ENCODE measurements at places on chromosomes 6 and 20. TPM values are rescaled to one million over a fixed set of nuclear protein-coding genes. Genes with fewer than 3 reads are reported as not detected.

Gene CSE1L
- 34.6 TPM for total RNA-seq

Gene COL12A1
- 75.7 TPM for total RNA-seq

Gene C6orf89
- total RNA-seq, result 44.8 TPM

Gene VSTM2L
- 8.0 TPM for total RNA-seq

Gene AKAP12
- 27.9 TPM for total RNA-seq

Gene GSTA3
- total RNA-seq, result 5.8 TPM

Gene OR12D3
- not detected for total RNA-seq

Gene SMOC2
- 5.3 TPM for total RNA-seq

- DNase-seq, result no peak
These were observed 180.6 kb upstream of the STXBP5 start for GRCh38 chr6:147023581-147023980.

GRCh38 chr6:27514906-27515495, 42.1 kb upstream of the ZNF184 start:
- peak; percentile 28 for DNase-seq

GRCh38 chr6:125872259-125872921, 81.6 kb downstream of the NCOA7 start:
- DNase-seq, result no peak

DNA sequence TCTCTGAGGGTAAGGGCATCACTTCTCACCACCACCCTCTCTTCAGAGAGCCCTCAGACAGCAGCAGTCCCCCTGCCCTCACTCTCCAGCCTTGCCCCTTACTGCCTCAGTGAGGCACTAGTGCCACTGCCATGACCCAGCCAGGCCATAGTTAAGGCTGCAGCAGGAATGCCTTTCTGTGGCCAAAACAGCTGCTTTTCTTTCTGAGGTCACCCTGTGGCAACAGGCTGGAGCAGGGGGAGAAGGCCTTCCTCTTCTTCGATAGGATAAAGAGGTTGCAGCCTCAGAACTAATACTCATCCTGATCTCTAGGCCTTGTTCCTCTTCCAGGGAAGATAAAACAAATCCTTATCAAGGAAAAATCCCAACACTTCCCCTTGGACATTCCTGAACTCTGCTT, 56.8 kb upstream of the ECI2 start:
- DNase-seq, result no peak

DNA sequence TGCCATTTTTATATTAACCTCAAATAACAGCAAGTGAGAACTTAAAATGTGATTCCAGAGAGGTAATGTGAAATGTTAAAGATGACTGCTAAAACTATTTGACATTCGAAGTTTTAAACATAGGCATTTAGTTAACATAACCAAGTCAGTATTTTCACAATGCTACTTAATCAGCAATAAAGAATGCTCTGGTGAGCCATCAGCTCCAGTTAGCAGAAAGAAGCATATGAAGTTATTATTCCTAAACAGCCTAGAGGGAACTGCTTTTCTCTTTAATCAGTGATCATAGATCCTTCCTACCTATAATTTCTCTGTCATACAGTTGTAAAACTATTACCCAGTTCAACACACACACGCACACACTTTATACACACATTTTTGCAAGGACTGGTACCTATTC, 60.1 kb downstream of the MMS22L start:
- DNase-seq, result no peak

DNA sequence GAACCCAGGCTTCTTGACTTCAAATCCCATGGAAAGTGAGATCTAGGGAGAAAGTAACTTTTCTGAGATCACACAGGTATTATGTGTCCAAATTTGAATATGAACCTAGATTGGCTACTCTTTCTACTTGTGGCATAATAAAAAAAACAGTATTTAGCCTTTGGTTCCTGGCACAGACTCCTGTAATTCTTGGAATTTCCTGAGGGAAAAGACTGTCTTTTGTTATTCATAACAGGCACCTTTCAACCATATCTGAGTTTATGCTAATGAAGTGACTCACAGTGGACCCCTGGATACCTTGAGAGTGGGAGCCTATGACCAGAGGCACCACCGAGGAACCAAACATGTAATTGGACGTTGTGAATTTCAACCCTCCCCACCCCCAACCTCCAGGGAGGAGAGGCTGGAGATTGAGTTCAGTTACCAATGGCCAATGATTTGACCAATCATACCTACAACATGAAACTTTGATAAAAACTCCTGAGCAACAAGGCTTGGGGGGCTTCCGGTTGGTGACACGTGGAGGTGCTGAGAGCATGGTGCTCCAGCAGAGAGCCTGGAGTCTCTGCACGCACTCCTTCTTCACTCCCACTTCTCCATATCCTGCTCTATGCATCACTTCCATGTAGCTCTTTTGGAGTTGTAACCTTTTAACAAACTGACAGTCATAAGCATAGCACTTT, 48.8 kb downstream of the LAMA4 start:
- no peak for DNase-seq

DNA sequence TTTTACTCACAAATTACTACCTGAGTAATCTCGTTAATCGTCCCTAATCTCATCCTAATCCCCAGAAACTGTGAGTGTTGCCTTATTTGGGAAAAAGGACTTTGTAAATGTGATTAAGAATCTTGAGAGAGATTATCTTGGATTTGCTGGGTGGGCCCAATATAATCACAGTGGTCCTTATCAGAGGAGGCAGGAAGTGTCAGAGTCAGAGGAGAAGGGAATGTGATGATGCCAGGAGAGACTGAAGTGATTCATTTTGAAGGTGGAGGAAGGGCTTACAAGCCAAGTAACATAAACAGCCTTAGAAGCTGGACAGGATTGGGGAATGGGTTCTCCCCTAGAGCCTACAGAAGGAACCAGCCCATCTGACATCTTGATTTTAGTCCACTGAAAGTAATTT, 16.7 kb downstream of the RPP21 start:
- no peak for DNase-seq

DNA sequence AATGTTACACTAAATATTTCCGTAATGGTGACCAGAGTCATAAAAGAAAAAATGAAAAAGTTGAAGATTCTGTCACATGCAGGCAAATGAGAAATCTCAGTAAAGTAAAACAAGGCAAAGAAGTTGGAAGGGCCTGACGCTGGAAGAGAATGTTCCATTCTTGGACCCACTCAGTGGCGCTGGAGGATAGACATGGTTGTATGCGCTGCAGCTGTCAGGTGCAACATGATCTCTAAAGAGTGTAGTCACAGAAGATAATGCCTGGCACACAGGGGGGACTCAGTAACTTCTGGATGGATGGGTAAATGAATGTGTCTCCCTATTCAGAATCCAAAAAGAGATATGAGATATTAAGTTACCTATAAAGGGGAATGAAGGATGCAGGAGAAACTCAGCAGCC, 116.3 kb downstream of the FAXC start:
- DNase-seq, result no peak

DNA sequence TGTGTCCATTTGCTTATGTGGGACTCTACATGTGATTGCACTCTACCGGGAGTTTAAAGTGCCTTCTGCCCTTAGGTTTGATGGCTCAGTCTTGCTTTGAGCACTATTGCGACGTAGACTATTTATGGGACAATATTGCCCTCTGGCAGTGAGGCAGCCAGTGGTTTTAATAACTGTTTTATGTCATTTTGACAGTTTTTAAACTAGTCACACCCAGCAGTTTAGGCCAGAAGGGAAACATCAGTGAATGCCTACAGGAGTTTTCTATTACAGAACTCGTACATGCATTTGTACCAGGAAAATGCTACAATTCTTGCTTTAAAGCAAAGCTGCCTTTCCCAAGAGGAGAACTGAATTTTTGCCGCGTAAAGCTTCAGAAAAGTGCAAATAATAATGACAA, 813.7 kb downstream of the KIF16B start:
- peak; percentile 45 for DNase-seq

DNA sequence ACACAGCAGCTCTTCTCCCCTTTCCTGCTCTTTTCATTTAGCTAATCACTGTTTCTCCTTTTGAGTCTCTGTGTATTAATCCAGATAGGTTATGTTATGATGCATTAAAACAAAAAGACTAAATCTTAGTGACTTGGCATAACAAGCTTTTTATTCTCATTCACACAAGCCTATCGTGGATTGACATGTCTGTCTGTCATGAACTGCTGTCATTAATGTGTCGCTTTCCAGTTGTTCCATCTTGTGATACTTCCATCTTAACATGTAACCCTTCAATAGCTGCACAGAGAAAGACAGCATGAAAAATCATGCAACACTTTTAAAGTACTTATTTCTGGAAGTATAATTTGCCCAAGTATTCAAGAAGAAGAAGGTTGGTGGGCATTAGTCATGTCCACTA, 128.7 kb downstream of the GRIK2 start:
- no peak for DNase-seq

DNA sequence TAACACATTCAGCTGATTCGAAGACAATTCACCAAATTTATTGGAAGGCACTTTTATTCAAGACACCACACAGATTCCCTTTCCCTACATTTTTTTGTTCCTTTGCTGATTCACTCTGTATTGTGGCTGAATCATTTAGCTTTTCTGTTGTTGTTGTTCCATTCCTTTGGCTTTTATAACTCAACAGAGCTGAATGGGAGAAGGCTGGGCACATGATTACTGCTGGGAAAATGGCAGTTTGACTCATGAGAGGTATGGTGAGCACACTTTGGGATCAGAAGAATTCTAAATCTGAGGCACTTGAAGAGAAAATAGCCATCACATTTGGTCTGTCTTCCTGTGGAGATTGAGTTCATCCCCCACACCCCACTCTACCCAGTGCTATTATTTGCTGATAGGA, 15.7 kb upstream of the SAYSD1 start:
- no peak for DNase-seq
